ENCODE measurements at places on chromosomes 4 and X.

GRCh38 chr4:114193624-114194399, 214.4 kb upstream of the ARSJ start:
- no peak for DNase-seq

DNA sequence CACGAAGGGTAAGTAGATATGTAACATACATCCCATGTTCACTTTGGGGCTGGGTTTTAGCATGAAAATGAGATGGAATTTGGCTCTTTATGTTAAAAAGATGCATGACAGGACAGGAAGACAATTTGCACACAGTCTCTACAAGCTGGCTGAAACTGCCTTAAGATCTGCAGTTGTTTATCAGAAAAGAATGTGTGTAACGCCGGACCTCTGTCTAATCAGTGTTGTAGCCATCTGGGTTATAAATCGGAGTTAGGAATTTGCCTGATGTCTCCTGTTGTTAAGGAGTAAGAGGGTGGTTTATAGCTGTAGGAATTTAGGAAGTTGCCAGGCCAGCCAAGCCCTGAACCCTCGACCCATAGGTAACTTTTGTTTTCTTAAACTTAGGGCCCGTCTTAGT, 562.9 kb upstream of the FAT1 start:
- no peak for DNase-seq

- no peak for DNase-seq
Observed at GRCh38 chr4:6941796-6942195, 32.2 kb downstream of the TBC1D14 start.

GRCh38 chr4:139167774-139168444, 9.1 kb downstream of the ELF2 start:
- DNase-seq: no peak

DNA sequence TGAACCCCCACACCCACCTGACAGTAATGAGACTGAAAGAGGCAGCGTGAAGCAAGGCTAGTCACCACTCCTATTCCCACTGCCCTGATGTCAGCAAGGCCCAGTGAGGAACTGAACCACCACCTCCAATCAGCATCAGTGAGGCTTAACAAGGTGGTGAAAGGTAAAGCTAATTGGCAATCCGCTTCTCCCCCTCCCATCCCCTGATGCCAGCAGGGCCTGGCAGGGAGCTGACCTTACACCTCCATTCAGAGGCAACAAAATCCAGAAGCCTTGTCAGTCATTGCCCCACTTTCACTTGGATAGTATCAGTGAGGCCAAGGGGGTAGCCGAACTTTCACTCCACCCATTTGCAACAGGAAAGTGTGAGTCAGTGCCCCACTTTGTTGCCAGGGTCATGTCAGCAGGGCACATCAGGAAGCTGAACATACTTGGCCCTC, 60.8 kb downstream of the AWAT2 start:
- no peak for DNase-seq

DNA sequence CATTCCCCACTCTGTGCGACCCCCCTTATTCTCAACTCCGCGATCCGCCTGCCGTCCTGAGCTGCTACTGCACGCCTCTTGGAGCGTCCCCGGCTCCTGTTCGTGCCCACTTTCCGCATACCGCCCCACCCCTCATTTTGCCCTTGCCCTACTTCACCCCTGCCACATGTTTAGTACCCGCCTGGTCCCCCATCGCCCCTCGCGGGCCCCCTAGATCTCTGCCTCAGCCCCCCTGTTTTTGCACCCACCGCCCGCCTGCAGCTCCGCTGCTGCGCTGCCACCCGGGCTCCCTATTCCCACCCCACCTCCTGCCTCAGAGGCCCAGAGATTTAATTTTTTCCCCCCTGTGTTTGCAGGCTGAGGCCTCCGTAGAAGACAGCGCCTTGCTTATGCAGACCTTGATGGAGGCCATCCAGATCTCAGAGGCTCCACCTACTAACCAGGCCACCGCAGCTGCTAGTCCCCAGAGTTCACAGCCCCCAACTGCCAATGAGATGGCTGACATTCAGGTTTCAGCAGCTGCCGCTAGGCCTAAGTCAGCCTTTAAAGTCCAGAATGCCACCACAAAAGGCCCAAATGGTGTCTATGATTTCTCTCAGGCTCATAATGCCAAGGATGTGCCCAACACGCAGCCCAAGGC, 1.4 kb downstream of the MAGED1 start:
- DNase-seq: no peak

GRCh38 chrX:64456828-64457227, 61.6 kb upstream of the MTMR8 start:
- DNase-seq: no peak

DNA sequence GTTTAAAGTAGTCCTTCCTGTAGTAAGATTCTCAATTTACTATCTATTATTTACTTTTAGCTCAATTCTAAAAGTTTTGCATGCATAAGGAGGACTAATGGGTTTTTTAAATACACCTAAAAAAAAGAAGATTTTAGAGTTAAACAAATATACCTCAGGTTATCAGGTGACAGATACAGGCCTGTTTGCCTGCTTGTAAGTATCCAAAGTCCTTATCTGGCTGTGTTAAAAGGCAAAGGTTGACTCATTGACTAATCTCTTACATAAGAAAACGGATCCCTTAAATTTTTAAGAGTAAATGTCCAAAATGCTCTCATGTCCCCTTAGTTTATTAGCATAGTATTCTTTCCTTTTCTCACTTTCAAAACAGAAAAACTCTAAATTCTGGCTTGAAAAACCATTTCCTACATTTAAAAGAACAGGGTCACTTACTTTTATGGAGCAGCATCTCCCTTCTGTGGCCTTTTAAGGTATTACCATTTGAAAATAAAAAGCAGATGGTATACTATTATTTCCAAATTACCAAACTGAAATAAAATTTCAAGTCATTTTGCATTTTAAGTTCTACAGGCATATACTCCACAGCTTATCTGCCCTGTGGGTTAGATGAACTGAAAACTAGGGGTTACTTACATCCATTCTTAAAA, 4.5 kb downstream of the CBR4 start:
- no peak for DNase-seq

GRCh38 chr4:85867271-85867670, 392.3 kb downstream of the ARHGAP24 start:
- no peak for DNase-seq

DNA sequence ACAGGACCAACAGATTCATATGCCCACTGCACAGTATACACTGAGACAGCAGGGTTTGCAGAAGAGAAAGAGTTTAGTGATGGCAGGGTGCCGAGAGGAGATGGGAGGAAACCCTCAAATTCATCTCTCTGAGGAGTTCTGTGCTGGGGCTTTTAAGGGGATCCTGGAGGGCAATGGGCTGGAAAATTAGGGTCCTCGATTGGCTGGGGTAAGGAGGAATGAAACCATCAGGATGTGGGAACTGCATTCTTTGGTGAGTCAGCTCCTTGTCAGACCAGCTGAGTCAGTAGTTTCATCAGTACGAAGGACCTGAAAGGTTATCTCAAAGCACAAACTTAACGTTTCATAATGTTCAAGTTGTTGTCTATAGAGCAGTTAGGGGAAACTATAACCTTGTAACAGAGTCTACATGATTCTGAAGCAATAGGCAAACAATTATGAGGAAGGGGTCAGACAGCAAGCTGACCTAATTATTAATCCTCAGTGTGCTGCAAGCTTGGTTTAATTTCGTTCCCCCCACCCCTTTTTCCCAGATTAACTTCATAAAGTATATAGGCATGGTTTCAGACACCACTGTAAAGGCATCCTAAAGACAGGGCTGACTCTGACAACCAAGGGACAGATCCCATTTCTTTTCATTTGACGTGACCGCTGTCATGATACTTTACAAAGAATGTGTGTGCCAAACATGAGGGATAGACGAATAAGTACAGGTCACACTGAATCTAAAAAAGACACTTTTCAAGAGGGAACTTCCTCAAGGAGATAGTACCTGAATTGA, 1.5 kb upstream of the MSMO1 start:
- DNase-seq: peak; percentile 81

GRCh38 chrX:5113128-5113527, 1115.5 kb downstream of the NLGN4X start:
- no peak for DNase-seq

GRCh38 chrX:38347136-38347535, 5.3 kb upstream of the OTC start:
- peak; percentile 46 for DNase-seq

- no peak for DNase-seq
Observed at GRCh38 chr4:55396308-55397125, 760 bp downstream of the TMEM165 start.

DNA sequence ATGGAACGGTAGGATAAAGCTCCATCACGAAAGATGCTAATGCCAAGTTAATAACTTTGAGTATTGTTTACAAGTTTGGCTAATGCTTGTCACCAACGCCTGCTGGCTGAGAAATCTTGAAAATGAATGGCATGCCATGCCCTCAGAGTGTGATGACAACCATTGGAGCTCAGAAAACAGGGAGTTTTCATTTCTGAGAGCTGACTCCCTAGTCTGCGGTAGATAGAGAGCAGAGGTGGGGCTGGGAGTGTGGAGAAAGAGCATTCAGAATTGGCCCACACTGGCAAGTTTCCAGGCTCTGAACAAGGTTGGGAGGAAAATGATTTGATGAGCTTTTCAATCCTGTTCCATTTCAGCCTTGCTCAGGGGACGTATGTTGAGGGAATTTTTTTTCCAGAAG, 183.9 kb downstream of the CPEB2 start:
- no peak for DNase-seq

DNA sequence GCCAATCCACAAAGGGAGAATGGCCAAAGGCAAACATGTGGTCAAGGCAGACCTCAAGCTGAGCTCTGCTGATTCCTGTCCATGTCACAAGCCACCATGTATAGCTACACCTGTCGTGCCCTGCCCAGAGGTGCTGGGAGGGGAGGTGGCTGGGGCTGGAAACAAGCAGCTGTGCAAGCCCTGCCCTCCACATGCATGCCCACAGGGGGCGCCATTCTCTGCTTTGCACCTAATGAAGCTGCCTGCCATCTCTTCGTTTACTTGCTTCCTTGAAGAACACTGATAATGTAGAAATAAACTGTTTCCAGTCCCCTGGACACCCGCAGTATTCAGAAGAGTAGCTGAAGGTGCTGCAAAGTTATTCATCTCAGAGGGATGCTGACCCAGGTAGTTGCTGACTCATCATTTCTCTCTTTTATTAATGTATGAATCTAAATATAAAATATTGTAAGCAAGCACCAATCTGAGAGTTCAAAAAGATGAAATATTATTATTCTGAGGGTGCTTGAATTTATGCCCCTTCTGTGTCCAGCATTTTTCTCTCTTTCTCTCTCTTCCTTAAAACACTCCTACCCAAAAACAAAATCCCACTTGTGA, 278.6 kb downstream of the ADGRA3 start:
- DNase-seq: no peak

- DNase-seq: no peak
Observed at GRCh38 chr4:138348055-138348454, 105.9 kb upstream of the SLC7A11 start.

DNA sequence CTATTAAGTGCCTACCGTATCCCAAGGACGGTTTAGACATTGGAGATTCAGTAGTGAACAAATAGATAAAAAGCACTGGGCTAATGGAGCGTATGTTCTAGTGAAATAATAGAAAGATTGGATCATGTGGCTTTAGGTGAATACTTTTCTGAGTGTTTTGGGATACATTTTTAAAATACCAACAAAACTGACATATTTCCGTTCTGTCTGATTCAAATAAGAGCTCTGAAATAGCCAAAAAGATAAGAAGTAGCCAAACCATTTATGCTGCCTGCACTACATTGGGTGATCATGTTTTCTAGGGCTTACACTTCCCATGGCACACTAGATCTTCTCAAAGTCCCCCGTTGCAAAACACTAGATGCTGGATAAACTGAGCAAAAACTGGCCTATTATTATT, 14.2 kb downstream of the IGFBP7 start:
- DNase-seq: no peak

- DNase-seq: no peak
Observed at GRCh38 chrX:42536286-42536685, 241.7 kb downstream of the PPP1R2C start.

DNA sequence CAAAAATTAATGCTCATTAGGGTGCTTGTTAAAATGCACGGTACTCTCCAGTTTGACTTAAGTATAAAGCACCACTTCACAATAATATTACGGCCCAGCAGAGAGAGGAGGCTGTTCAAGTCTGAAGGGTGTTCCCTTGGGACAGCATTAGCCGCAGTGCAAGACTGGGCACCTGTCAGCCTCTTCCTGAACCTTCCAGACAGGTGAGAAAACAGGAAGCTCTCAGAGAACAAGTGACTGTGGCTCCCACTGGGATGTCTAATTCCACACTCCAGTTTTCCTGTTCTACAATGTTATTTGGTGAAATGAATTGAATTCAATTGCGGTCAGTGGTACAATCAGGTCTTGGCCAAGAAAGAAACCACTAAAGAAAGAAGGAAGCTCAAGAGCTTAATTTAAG, 414.4 kb downstream of the SMARCA1 start:
- DNase-seq: no peak

- DNase-seq: no peak
Observed at GRCh38 chr4:147741190-147741788, 9.4 kb downstream of the ARHGAP10 start.

GRCh38 chr4:24858550-24858949, 54.3 kb downstream of the CCDC149 start:
- DNase-seq: no peak

DNA sequence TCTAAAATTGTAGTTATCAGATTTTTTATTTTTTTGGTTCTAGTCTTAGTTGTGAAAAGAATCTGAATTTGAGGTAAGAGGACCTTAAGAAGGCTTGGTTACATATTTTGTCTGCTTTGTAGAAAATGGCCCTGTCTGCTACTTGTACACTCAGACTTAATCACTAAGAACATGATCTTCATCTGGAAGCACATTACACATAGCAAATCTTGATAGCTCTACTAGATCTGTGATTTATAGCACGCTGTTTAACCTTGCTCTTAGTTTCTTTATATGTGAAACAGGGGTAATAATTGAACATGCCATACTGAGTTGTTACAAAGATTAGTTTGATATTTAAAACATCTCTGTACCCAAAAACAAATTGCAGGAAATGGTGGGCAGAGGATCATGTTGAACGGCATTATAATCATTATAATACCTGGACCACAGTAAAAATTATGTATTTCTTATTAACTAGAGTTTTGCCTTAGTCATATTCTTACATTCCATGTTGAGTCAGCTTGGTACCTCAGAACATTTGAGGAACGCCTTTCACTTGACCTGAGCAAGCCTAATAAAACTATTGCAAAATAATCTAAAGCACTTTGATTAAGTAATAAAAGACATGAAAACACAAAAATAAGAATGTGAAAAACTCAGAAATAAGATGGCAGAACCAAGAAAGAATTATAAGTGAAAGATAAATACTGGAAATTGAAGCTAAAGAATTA, 738.0 kb upstream of the AADAT start:
- no peak for DNase-seq

GRCh38 chrX:12309744-12310076, 171.4 kb downstream of the FRMPD4 start:
- DNase-seq: no peak

DNA sequence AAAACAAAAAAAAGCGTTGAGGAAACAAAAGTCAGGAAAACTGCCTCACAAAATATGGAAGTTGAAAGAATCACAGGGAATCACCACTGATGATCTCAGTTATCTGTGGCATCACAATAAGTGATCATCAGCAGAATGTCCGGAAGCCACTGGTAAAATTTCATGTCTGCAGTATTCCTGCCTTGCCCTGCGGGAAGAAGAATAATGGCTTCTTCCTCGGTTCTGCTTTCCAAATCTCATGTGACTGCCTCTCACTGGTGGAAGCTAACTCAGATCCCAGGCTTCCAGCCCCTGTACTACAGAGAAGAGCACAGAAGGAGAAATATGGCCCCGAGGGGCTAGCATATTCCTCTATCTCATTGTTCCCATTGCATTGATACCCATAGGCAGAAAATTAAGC, 12.7 kb upstream of the ZNF330 start:
- DNase-seq: no peak
